ENCODE measurements at places on chromosomes 12 and 14.

DNA sequence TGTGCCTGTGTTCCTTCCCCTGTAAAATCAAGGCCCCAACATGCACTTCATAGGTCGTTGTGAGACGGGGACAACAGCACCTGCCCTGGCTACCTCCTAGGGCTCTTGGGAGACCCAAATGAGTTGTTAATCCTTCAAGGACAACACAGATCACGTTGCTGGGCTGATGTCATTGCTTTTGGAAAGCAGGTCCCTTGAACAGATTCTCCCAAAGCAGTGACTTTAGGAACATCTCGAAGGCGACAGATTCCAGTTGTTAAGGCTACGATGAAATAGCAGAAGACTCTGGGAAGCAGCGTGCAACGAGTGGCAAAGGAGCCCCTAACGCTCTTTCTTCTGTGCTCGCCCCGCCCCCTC, 26.2 kb upstream of the MAP1LC3B2 start:
- H3K36me3 ChIP-seq: no peaks in the 10 kb centered on the region
- no peak for DNase-seq

DNA sequence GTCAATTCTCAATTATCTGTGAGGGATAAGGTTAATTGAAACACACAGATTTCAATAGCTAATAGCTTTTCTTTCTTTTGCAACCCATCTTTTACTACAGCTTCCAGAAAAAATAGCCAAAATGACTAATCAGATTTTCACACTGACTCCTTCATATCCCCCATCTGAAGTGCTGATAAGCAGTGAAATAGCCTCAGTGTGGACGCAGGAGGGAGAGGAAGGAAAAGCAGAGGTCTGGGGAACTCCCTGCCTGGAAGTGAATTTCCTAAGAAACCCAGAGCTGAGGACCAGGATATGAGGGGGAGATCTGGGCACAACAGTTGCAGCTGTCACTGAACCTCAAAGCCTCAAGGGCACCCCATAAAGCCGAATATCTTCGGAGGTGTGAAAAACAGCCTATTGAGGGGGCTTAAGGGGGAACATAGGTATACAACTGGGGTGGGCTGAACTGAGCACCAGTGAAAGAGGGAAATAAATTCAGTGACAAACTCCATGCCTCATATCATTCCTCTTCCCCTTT, 60.9 kb downstream of the EMP1 start:
- no peaks in the 10 kb centered on the region for H3K36me3 ChIP-seq
- H3K4me3 ChIP-seq: no peak overlapping the region

DNA sequence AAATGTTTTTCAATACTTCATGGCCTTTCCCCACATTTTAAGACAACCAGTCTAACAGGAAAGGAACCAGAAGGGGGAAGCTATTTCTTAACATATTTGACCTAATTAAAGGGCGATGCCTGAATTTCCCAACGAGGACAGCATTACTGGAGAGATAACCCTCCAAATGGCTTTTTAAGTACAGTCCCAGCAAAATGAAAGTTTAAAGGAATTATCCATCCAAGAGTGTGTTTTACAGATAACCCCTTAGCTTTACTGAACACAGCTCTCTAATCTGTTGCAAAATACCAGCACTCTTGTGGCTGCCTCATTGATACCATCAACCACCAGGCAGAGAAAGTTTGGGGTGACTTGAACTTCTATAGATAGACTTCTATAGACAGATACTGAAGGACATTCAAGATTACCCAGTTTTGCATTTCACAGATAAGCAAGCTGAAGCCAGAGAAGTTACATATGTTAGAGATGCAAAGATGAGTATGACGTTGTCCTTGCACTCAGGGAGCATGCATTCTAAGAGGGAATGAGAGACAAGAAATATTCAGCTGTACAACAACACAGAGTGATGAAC, 41.3 kb upstream of the DUSP6 start:
- H3K27me3 ChIP-seq: no peaks in the 10 kb centered on the region
- H3K36me3 ChIP-seq: no peaks in the 10 kb centered on the region
- peaks cover 19% of the 10 kb centered on the region for H3K4me1 ChIP-seq
- no peak for DNase-seq

DNA sequence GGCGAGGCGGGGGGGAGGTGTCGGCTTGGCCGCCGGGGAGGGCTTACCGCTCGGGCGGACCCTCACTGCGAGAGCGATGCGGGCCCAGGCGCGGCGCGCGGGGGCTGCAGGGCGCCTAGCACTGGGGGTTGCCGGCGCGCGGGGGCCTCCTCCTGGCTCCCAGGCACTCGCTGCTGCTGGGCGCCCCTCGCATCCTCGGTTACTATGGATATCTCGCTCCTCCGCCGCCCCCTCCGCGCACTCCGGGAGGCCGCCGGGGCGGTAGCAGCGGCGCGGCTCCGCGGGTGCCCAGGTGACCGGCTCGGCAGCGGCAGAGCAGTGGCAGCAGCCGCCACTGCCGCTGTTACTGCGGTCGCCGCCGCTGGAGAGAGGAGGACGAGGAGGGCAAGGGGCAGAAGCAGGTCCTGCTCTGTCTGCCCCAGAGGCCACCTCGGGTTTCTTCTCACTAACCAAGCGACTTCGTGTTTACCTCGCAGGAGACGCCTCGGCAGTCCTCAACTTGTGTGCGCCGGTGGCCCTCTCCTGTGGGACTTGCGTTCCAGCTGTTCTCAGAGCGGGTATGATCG, 250.1 kb downstream of the APAF1 start:
- H3K4me3 ChIP-seq: no peak overlapping the region
- H3K27me3 ChIP-seq: peaks cover 7% of the 10 kb centered on the region
- H3K4me1 ChIP-seq: no peaks in the 10 kb centered on the region
- no peak for DNase-seq

- peaks cover 21% of the 10 kb centered on the region for H3K4me1 ChIP-seq
- H3K27ac ChIP-seq: no peak overlapping the region
- no peaks in the 10 kb centered on the region for H3K27me3 ChIP-seq
Measured at GRCh38 chr14:77372304-77372841, 4.5 kb downstream of the TMED8 start.

- H3K27ac ChIP-seq: no peak overlapping the region
- no peak overlapping the region for H3K4me3 ChIP-seq
- DNase-seq: no peak
- H3K4me1 ChIP-seq: no peaks in the 10 kb centered on the region
- H3K36me3 ChIP-seq: no peaks in the 10 kb centered on the region
Measured at GRCh38 chr14:92352158-92352985, 29.4 kb downstream of the SLC24A4 start.

DNA sequence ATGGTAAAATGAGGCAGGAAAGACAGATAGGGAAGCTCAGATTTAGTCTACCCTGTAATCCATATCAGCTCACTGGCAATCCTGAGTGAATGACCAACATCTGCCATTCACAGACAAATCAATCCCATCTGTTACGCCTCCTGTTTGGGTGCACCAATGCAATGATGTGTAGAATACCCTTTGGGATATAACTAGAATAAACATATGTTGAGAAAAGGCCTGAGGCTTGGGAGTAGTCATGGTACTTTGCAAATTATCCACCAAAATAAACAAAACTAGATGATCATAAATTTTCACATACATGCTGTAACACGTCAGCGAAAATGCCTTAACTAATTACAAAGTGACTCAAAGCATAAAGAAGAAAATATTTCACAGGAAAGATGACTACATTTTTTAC, 78.8 kb downstream of the KCNC2 start:
- DNase-seq: no peak
- H3K27ac ChIP-seq: no peak overlapping the region
- H3K4me1 ChIP-seq: no peaks in the 10 kb centered on the region
- H3K4me3 ChIP-seq: no peak overlapping the region
- no peaks in the 10 kb centered on the region for H3K36me3 ChIP-seq

DNA sequence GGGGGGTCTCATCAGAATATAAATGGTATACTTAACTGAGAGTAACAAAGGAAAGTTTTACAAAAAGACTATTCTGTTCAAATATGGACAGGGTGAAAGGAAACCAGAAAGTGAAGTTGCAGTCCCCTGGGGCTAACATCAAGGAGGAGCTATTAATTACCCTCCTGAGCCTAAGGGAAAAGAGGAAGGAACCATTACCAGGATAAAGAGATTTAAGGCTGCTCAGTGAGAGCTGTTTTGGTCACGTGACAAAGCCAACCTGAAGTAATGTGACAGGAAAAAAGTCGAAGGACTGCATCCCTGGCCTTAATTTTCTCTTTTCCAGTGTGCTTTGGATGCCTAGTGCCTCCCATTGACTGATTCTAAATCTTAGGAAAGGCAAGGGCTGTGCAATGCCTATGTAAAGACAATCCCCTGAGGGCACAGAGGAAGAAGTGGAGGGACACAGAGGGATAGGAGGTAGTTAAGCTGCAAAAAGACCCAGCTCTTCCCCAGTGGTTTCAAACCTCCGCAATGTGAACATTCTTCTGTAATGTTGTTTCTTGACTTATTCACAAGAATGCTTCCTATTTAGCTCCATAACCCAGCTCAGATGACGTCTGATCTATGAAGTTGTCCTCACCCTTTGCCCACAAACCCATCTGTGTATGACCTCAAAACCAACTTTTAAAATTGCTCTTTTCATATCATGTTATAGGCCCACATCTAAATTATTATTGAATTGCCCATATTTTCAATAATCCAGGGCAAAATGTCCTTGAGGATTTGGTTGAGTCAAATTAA, 187.7 kb upstream of the DCN start:
- H3K4me3 ChIP-seq: no peak overlapping the region
- H3K4me1 ChIP-seq: no peaks in the 10 kb centered on the region
- no peak overlapping the region for H3K27ac ChIP-seq
- DNase-seq: no peak
- no peaks in the 10 kb centered on the region for H3K36me3 ChIP-seq

DNA sequence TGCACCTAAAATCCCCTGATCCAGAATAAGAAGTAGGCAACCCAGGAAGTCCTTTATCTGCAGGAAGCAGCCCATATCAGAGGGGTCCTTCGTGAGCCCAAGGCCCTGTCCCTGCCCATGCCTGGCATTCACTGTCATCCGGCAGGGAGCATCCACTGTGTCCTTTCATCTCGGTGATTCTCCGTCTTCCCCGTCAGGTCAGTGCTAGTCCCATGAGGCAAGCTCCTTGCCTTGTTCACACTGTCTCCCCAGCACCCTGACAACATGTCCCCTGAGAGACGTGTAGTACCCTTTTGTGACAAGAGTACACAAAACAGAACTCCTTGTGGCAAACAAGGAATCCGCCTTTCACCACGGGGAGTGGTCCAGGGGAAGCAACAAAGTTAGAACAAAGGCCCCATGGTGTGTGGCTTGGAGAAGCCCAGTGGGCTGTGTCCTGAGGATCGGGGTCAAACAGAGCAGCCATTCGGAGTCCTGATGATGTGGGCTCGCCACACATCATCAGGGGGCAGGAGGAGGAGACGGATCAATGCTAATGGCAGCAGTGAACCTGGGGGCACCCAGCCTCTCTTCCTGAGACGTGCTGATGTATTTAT, 112.1 kb downstream of the DICER1 start:
- no peaks in the 10 kb centered on the region for H3K4me1 ChIP-seq
- H3K4me3 ChIP-seq: no peak overlapping the region
- no peak overlapping the region for H3K27ac ChIP-seq
- DNase-seq: no peak
- no peaks in the 10 kb centered on the region for H3K36me3 ChIP-seq

DNA sequence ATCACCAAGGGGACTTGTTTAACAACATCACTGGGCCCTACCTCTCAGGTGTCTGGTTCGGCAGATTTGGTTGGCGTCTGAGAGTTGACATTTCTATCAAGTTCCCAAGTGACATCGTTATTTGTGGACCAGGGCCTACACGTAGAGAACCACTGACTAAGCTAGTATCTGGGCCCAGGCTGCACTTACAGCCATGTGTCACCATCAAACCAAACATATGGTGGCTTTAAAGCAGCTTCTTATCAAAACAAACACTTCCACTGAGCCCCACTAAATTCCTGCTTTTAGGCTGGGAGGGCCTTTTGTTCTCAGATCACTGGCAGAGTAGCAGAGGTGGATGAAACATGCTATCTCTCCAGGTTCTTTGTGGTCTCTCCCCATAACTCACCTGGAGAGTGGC, 220.5 kb downstream of the PELI2 start:
- DNase-seq: no peak
- no peaks in the 10 kb centered on the region for H3K4me1 ChIP-seq
- no peaks in the 10 kb centered on the region for H3K36me3 ChIP-seq
- no peak overlapping the region for H3K4me3 ChIP-seq

DNA sequence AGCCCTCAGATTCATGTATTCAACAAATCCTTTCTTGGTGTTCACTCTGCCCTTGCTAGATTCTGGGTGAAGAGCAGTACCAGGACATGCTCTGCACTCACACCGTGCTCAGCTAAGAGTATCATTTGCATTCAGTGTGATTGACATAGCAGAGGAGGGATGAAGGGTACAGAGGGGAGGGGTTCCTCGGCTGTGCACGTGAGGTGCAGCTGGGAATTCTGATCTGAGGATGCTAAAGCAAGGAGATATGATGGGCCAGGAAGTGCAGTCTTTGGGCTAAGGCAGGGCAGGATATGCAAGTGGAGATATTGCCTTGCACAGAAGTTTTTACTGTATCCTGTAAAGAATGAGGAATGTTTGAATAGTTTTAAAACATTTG, 108.6 kb downstream of the FGD4 start:
- DNase-seq: no peak
- H3K27me3 ChIP-seq: no peaks in the 10 kb centered on the region
- H3K4me1 ChIP-seq: no peaks in the 10 kb centered on the region
- H3K36me3 ChIP-seq: no peaks in the 10 kb centered on the region
- no peak overlapping the region for H3K4me3 ChIP-seq

DNA sequence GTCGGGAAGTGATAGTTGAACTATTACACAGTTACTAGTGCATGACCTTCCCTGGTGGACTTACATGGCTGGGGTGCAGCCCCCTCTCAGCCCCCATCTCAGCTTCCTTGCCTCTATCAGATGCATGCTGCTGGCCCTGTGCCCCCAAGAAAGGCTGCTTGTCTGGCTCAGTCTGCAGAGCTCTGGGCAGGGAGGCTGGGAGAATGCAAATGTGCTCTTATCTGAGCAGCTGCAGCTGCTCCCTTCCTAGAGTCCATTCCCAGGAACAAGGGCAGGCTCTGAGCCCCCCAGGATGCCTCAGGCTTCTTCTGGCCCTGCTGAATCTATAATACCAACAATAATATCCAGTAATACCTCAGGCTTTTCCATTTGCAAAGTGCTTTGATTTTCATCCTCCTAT, 218.1 kb upstream of the SRRM4 start:
- no peaks in the 10 kb centered on the region for H3K27me3 ChIP-seq
- DNase-seq: no peak
- no peaks in the 10 kb centered on the region for H3K4me1 ChIP-seq
- H3K36me3 ChIP-seq: no peaks in the 10 kb centered on the region
- no peak overlapping the region for H3K27ac ChIP-seq

DNA sequence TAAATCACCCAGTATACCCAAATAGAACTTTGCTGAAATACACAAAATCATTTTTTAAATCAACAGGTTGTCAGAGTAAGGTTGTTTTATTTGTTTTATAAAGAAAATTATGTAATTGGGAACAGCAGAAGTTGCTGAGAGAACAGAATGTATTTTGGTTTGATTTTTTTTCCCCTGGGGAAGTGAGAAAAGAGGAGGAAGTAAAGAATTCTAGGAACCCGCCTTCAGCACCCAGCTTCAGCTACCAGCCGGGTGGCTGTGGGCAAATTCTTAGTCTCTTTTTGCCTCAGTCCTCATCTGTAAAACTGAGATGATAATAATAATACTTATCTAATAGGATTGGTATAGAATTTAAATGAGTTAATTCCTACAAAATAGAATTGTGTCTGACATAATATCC, 119.4 kb downstream of the SRGAP1 start:
- DNase-seq: no peak
- H3K36me3 ChIP-seq: no peaks in the 10 kb centered on the region
- no peak overlapping the region for H3K4me3 ChIP-seq
- H3K4me1 ChIP-seq: no peaks in the 10 kb centered on the region
- H3K27me3 ChIP-seq: no peaks in the 10 kb centered on the region
- H3K27ac ChIP-seq: no peak overlapping the region

GRCh38 chr12:93183940-93184671, 193.6 kb upstream of the NUDT4 start:
- H3K36me3 ChIP-seq: no peaks in the 10 kb centered on the region
- no peaks in the 10 kb centered on the region for H3K27me3 ChIP-seq
- peaks cover 11% of the 10 kb centered on the region for H3K4me1 ChIP-seq
